NB4 (cell line): ENCODE measurements at places on chromosomes 16 and 17.

DNA sequence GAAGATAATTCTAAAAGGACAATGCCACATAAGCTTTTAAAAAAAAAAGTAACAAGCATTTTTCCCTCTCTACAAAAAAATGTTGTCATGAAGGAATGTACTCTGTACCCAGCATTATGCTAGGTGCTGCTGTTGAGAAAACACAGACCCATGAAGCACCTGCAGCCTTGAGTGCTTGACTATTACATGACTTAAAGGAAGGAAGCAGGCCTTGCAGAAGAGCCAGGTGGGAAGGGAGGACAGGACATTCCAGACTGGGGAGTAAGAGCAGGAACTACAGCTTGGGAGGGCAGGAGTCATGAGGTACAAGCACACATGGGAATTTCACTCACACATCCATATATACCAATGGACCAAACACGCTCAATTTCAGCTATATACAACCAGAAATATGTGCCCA is 3.8 kb downstream of the MYO1D start:
- no peak for DNase-seq

- no peak for DNase-seq
Measured at GRCh38 chr16:87350681-87351319, 32.8 kb downstream of the FBXO31 start.

DNA sequence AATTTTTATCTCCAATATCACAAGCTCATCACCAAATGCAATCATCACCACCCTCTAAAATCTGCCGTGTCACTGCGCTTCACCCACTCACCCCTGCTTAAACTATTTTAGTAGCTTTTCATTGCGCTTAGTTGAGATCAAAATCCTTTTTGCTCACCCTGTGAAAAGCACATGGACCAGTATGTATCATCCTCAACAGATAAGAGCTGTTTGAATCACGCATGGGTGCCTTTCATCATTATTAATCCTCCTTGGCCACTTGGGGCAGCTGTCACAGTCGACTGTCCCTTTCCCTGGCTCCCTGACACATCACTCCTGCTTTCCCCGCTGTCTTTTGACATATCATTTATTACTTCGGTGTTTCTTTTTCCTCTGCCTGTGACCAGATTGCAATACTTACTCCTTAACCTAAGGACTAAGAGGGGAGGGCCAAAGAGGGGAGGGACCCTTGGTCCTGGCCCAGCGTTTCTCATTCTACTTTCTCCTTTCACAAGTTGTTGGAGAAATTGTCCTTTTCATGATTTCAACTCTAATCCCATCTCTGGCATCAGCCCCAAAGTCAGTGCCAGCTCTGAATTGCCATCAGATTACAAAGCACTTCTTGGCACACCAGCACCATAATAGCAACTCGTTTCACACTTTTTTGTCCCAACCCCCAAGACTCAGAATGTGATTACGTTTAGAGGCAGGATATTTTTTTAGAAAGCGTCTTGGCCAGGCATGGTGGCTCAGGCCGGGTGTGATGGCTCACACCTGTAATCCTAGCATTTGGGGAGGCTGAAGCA is 8.6 kb upstream of the KDM6B start:
- peak; percentile 21 for DNase-seq

DNA sequence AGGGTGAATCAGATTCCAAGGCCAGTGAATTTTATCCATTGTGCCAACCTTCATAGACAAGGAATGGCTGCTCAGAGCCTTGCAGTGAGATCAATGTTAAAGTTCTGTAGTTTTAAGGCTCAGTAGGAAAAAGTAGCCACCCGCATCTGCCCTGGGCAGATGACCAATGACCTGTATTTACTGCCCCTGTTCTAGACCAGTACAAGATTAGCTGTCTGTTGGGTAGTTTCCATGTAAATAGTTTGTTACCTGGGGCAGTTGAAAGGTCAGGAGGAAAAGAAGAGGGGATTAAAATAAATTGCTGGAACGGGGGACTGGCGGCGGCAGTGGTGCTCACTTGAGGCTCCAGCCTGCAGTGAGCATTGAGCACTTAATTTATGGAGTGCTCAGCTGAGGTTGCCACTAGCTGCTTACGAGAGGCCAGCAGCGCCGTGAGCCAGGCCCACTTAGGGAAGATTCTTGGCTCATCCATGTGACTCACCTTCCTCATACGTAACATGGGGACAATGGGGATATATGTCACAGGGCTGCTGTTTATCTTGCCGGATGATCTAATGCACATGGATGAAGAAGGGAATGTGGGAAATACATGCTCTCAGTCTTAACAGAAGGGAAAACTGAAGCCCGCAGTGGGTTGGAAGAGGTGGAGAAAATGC is 10.7 kb upstream of the NOS2 start:
- DNase-seq, result no peak

- DNase-seq, result peak; percentile 44
Measured at GRCh38 chr16:88973007-88973410, 4.0 kb downstream of the CBFA2T3 start.

GRCh38 chr17:65102235-65102634 is 34.9 kb upstream of the RGS9 start:
- DNase-seq, result no peak

DNA sequence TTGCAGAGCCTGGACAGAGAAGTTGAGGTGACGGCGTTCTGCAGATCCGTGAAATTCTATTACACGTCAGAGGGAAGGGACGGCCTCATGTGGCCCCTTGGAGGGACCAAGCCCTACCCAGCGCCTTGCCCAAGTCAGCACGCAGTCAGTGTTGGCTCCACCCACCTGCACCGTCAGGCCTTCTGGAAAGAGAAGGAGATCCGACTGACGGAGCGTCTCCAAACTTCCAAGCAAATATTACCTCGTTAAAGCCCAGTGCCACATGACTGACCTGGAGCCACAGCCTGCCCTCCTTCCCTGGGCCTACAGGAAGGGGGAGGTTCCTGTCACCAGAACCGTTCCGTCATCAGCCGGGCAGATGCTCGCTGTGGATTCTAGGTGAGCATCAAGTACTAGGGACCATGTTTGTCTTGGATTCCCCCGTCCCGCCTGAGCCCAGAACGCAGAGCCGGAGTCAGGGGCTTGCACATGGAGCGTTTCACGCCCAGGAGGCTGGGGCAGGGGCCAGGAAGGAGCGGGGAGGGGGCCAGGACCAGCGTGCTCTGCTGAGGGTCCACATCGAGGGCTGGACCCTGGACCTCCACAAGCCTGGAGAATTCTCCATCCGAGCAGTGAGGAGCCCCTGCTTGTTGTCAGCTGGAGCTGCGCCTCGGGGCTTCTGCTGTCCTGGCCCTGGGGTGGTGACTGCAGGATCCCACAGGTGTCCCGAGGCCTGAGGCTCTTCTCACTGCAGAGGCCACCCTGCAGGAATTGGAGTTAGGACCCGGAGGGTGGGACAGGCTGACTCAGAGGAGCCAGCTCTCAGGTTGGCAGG is 22.6 kb upstream of the METRNL start:
- no peak for DNase-seq

DNA sequence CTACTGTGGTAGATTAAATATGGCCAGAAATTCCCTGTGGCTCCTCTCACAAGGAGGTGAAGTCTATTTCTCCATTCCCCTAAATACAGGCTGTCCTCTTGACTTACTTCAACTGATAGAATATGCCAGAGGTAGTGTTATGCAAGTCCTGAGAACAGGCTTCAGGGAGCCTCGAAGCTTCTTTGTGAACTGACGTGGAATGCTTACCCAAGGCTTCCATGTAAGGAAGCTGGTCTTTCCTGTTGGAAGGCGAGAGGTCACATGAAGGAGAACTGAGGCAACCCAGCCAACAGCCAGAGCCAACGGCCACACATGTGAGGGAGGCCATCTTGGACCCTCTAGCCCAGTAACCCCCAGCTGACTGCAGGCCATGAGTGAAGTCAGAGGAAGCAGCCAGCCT is 267.9 kb downstream of the MRTFB start:
- DNase-seq, result no peak

- peak; percentile 83 for DNase-seq
Measured at GRCh38 chr16:1823821-1824220, 2.8 kb downstream of the HAGH start.

GRCh38 chr17:39125143-39125875 is 26.1 kb downstream of the PLXDC1 start:
- no peak for DNase-seq

GRCh38 chr16:73086108-73086507 is 38.2 kb upstream of the ZFHX3 start:
- DNase-seq, result peak; percentile 69

- DNase-seq, result no peak
Measured at GRCh38 chr17:8861495-8862181, 5.8 kb downstream of the PIK3R6 start.
